ENCODE measurements at places on chromosomes 6 and 20. TPM values are rescaled to one million over a fixed set of nuclear protein-coding genes. Genes with fewer than 3 reads are reported as not detected.

Gene SPINT4
- polyA plus RNA-seq = not detected

Gene CFAP206
- 0.24 TPM for polyA plus RNA-seq

Gene FAM83C
- 0.18 TPM for polyA plus RNA-seq

Gene OTOR
- polyA plus RNA-seq = not detected

Gene EMILIN3
- 2.1 TPM for polyA plus RNA-seq

DNA sequence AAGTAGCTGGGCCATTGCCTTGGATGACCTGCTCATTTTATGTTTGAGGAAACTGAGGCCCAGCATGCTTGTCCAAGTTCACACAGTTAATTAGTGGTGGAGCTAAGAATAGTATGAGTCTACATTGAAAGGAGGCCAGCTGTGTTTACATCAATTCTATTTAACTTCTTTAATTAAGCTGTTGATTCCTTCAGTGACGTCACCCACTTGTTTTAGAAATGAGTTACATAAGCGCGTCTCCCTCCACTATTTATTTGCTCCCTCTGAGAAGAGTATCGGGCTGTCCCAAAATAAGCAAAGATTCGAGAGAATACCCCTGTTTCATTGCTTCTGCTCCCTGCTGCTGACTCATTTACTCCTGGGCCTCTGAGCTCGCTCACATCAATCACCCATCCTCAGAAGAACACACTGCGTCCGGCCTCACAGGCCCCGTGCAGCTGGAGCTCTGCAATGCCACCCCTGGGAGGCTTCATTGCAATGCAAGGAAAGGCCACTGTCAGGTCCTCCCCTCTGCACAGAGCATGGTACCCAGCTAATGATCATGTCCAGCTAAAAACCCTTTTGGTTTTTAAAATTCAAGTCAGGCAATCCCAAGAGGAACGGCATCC is 74.8 kb upstream of the BMP2 start:
- no peak for DNase-seq

- DNase-seq = no peak
These were observed 104.2 kb downstream of the CDYL start for GRCh38 chr6:4880363-4880762.

GRCh38 chr6:11245381-11246256 is 13.2 kb upstream of the NEDD9 start:
- no peak for DNase-seq

DNA sequence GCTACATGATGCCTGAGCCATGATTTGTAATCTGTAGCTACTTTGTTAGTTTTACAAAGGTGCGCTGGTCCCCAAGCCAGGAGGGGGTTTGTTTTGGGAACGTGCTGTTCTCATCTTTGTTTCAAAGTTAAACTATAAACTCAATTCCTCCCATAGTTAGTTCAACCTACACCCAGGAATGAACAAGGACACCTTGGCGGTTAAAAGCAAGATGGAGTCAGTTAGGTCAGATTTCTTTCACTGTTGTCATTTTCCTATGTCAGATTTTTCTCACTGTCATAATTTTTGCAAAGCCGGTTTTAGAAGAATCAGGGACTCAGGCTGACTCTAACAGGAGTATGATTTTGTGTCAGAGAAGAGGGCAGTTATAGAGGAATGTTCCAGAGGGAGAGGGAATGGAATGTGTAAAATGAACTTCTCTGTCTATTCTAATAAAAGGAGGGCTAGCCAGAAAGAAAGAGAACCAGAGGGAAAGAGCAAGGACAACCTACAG is 2.3 kb upstream of the GMPR start:
- no peak for DNase-seq

DNA sequence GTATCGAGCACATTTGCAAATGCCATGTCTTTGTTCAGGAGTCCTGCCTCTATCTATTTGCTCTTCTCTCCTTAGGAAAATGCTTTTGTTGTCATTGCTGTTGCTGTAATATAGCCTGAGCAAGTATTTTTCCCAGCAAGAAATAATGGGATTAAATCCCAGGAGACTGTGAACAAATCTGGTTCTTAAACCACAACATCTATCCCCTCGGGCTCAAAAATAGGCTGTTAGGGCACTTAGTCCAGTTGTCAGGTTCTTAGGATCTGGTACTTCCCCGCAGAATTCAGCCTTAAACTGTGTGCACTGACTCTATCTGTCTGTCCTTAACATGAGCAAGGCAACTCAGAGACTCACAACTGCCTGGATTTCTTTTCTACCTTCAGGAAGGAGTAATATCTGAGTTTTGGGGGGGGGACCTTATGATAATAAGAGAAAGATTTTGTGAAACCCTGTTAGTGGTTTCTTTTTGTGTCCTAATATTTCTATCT is 437.5 kb downstream of the HTR1B start:
- no peak for DNase-seq

- DNase-seq = no peak
These were observed 94.6 kb downstream of the BANF2 start for GRCh38 chr20:17794400-17794799.

- no peak for DNase-seq
These were observed 129.3 kb downstream of the DTNBP1 start for GRCh38 chr6:15533379-15534026.

Data from urinary bladder (tissue), 4 donors.